ENCODE measurements at places on chromosomes 4 and X. TPM values are rescaled to one million over a fixed set of nuclear protein-coding genes. Genes with fewer than 3 reads are reported as not detected.

GRCh38 chr4:123479944-123480343, 83.3 kb downstream of the SPRY1 start:
- DNase-seq: no peak

GNRHR gene
- not detected for total RNA-seq

- no peak for DNase-seq
Observed at GRCh38 chr4:187996502-187997177, 1.1 kb downstream of the ZFP42 start.

- no peak for DNase-seq
Observed at GRCh38 chr4:10102474-10103332, 13.9 kb downstream of the WDR1 start.

GRCh38 chr4:167873496-167873895, 218.8 kb upstream of the ANXA10 start:
- DNase-seq: no peak

ADGRG2 gene
- total RNA-seq: not detected

- no peak for DNase-seq
Observed at GRCh38 chr4:170697845-170698244, 608.1 kb upstream of the AADAT start.

DNA sequence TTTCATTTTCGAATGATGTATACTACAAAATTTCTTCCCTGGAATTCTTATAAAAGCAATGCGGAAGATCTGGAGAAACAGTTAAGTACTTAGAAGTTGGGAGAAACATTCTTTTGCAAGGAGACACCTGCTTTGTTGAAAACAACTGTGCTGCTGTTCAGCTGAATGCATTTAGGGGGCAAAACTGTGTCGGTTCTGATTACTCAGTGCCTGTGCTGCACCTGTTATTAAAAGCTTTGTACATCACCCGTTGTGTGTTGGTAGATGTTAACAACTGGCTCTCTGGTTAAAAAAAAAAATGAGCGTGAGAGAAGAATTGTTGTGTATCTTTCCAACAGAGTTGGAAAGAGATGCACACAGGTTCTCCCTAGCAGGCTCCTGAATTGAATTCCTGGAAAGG, 184.1 kb upstream of the HHIP start:
- no peak for DNase-seq

RASGEF1B gene
- 0.77 TPM for total RNA-seq

CPZ gene
- 6.3 TPM for total RNA-seq

DNA sequence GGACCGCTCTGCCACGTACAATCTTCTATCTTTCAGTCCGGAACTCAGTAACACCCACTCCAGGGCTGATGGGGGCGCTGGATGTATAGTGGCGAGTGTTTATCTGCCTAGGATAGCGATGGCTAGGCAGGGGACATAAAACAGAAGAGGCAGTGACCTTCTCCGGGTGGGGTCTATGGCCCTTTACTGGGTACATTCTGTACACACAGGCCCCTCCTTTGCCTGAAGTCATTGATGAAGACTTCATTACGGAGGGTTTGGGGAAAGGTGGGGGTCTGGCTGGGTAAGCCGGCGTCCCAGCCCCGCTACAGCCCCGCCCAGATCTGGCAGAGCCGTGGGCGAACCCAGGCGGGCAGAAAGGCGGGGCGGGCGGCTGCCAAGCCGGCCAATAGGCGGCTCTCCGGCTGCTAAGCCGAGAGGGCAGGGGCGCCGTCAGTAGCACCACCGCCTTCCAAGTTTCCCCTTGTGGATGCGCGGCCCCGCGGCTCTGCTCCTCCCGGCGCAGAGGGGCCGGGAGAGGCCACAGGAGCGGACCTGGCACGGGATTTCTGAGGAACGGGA, at the start of gene CHST7:
Gene CHST7 (plus strand): TSS at position 435 of the 561 bp plus-strand sequence. CDS start 167 bp downstream, outside the sequence.
- DNase-seq: peak; percentile 55

DNA sequence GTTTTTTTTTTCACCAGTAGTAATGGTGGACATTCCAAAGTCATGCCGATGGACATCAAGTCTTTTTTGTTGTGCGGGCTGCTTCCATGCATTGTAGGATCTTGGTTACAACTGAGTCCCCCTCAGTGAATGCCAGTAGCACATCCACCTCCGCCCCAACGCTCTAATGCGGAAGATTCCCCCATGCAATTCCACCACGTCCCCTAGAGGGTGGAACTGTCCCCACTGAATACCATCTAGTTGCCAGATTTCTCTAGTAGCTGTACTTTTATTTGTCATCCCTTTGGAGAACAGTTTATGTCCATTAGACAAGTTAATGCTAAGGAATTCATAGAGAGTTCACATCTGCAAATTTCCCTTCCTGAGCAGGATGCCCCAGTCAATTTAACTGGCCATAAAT, 6.7 kb downstream of the SHISA3 start:
- no peak for DNase-seq

UXT gene
- total RNA-seq: 72.7 TPM

DNA sequence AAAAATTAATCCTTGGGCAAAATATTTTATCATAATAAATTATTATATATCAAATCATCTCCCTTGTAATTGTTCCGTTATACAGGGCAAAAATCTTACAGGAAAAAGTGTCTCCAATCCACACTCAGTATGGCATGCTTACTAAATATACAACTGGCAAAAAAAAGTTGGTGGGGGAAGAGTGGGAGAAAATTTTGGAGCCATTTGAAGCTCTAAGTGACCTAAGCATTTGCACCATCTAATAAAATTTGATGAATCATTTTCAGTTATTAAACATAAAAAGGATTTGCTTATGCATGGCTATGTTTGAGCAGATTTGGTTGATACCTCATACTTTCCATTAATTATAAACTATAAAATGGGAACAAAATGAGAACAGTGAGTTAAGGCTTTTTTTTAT, 68.1 kb upstream of the FAM9C start:
- DNase-seq: no peak

DNA sequence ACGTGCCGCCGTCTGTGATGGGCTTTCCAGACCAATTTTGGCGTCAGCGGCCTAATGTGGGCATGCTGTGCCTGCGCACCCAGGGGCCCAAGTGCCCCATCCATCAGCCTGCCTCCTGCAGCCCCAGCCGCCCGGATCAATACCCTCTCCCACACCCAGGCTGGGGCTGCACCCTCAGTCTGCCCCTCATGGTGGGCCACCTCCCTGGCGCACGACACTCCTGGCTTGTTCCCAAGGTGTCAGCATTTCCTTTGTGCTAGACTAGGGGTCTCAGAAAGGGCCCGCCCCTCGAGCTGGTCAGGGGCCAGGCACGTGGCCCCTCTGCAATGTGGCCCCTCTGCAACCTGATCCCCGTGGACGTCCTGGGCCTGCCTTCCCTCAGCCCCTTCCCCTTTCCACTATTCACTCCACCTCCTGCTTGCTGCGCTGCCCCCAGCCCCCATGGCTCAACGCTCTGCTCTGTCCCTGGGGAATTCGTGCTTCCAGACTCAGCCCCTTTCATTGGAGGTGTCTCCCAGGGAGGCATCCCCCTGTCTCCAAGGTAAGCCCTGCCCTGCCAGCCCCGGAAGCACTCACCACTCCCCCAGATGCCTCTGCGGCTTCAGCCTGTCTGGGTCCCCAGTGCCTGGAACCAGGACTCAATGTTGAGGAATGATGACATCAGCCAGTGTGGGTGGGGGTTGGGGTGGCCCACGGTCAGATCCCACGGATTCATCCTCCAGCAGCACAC, 130.8 kb downstream of the HMX1 start:
- DNase-seq: no peak

- no peak for DNase-seq
Observed at GRCh38 chr4:74173321-74173720, 15.4 kb downstream of the MTHFD2L start.

- no peak for DNase-seq
Observed at GRCh38 chr4:110787707-110788106, 164.8 kb upstream of the PITX2 start.

DNA sequence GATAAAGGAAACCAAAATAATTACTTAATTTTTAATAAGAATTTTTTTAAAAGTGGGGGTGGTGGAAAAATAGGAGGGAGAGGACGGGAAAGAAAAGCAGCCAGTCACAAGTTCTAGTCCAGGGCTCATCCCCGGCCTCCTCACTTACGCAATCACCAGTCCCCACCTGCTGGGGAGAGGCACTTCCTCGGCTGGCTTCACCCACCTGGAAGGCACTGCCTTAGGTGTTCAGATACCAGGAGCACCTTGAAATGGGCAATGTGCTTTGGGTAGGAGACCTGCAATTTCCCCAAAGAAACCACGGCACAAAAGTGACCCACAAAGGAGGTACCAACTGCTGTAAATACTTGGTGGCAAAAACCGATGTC, 23.8 kb downstream of the AFAP1 start:
- no peak for DNase-seq

SCD5 gene
- 61.7 TPM for total RNA-seq

- DNase-seq: no peak
Observed at GRCh38 chrX:110277609-110278008, 40.3 kb downstream of the AMMECR1 start.

NDP gene
- total RNA-seq: not detected

DNA sequence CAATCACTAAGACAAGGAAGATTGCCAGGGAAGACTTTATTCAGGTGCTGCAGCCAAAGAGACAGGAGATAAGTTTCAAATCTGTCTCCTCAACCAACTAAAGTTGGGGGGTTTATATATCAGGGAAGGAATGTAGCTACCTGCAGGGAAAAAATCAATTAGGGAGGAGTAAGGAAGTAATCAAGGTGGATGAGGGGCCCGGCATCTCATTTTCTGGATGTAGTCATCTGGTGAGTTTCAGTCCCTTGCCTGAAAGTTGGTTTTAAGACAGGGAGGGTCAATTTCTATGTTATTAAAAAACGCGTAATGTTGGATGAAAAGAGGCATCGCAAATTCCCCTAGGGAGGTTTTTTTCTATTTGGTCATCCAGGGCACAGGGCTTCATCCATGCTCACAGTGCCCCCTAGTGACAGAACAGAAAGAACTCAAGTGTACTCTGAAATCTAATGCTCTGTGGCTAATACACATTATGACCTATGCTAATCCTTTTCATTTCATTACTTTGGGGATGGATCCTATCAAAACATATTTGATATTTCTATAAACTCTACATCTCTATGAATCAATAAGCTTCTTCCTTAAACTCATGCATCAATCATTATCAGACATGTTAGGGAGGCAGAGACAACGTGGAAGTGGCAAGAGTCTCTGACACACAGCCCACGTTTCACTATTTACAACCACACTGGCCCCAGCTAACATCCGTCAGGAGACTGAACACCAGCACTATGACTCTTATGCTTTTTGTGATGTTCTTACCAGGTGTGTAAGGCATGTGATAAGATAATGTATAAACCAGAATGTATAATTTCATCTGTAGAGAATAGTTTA, 1577.0 kb upstream of the TENM3 start:
- peak; percentile 41 for DNase-seq

DNA sequence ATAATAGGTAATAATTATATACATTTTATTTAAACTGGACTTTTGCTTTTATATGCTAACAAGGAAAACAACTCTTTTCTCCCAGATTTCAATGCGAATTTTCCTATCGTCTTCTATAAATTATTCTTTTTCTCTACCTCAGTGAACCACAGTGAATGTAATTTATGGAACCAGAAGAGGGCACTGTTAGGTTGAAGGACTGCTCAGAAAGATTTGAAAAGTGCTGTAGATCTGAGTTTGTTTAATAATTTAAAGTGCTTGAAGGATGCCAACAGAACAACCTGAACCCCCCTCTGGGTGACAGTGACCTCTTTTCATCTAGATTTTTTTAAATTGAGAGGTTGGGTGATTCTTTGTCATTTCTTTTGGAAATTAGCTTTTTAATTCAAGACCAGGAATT, 54.9 kb downstream of the PHOX2B start:
- DNase-seq: peak; percentile 8

- DNase-seq: no peak
Observed at GRCh38 chr4:37605843-37606565, 80.2 kb downstream of the RELL1 start.
